ENCODE measurements at places on chromosomes 12 and 14. TPM values are rescaled to one million over a fixed set of nuclear protein-coding genes. Genes with fewer than 3 reads are reported as not detected.
A peak's percentile ranks its signal among the peaks of the same experiment; 100 is the strongest.

DNA sequence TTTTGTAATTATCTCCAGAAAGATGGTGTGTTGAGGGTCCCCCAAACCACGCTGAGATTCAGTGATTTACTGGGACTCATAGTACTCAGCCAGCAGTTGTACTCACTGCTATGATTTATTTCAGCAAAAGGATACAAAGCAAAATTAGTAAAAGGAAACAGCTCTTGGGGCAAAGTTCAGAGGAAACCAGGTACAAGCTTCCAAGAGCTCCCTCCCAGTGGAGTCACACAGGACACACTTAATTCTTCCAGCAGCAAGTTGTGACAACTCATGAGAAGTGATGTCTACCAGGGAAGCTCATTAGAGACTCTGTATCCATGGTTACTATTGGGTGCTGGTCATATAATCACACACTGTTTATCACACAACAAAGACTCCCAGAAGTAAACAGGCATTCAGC lies 38.7 kb downstream of the TTC8 start:
- DNase-seq, result no peak

DNA sequence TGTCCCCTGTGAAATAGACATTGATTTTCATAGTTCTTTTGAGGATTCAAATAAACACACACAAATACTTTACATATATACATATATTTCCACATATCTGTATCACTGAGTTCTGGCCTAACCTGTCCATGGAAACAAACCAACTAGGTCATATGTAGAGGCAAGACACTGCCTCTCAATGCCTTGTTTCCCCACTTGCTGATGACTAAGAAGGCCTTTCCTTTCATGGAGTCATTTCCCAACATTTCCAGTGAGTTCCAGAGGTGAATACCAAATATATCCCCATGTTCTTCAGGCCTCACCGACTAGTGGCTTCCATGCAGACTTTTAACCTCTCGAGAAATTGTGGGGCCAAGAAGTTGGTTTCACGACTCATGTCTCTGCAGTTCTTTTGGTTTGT lies 120.8 kb downstream of the DNAI7 start:
- no peak for DNase-seq

- peak; percentile 81 for DNase-seq
Observed at GRCh38 chr12:124617615-124618014, 50.2 kb upstream of the NCOR2 start.

DNA sequence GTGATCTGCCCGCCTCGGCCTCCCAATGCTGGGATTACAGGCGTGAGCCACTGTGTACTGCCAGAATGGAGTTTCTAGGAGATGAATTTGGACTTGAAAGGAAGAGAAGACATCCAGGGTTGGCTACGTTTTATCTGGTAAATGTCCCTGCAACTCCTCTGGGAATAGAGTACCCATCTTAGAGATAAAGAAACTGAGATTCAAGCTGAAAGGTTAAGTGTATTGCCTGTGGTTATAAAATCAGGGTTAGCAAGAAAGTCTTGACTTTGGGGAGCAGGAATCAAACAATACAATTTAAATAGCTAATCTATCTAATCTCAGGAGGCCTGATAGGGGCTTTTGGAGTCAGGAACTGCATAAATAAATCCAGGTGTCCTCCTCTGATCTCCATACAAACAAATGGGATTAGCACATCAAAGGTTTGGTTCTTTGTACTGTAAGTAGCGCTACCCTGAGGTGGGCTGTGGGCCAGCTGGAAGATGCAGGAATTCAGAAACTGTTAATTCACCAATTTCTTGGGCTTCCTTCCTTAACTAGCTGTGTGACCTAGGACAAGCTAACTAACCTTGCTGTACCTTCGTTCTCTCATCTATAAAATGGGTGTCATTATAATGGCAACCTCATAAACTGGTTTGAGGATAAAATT lies 45.1 kb downstream of the TBX3 start:
- no peak for DNase-seq

GRCh38 chr12:11702959-11703358 lies 53.5 kb downstream of the ETV6 start:
- DNase-seq, result no peak

DNA sequence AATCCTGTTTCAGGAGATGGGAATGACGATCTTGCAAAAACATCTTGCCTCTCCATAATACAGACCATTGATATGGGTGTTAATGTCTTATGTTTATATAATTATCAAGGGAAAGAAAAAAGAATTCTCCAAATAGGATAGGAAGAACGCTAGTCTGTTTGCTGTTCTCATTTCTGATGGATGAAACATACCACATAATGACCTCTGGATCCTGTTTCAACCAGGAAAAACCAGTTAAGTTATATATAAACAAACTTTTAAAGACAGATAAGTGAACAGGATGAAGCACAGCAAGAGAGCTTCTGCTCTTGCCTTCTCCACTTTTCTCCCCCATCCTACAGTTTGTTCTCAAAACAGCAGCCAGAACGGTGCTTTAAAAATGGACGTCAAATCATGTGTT lies 27.8 kb downstream of the COQ6 start:
- no peak for DNase-seq

- DNase-seq, result peak; percentile 64
Observed at GRCh38 chr12:5945071-5946008, at the start of gene ANO2. Gene ANO2, minus strand, starts transcription at chr12:5945259. Its CDS starts 42 bp downstream, at chr12:5945217.

DNA sequence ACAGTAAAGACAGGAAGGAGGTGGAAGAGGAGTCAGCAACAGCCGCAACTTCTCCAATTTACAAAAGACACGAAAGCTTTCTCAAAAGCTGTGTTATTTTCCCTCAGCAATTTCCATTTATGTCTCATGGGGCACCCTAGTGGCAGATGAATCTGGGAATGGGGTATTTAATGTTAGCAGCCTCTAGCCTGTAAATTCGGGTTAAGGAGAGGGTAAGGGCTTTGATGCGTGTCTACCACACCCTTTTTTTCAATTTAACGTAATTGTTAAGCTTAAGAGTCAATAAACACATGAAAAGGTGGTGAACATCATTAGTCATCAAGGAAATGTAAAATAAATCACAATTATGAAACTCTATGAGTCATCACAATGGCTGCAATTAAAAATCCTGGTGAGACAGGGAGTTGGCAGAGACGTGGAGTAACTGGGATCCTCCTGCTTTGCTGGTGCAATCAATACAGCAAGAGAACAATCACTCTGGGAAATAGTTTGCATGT lies 986.4 kb downstream of the AACS start:
- no peak for DNase-seq

- no peak for DNase-seq
Observed at GRCh38 chr14:75068294-75069120, 934 bp upstream of the ZC2HC1C start.

DNA sequence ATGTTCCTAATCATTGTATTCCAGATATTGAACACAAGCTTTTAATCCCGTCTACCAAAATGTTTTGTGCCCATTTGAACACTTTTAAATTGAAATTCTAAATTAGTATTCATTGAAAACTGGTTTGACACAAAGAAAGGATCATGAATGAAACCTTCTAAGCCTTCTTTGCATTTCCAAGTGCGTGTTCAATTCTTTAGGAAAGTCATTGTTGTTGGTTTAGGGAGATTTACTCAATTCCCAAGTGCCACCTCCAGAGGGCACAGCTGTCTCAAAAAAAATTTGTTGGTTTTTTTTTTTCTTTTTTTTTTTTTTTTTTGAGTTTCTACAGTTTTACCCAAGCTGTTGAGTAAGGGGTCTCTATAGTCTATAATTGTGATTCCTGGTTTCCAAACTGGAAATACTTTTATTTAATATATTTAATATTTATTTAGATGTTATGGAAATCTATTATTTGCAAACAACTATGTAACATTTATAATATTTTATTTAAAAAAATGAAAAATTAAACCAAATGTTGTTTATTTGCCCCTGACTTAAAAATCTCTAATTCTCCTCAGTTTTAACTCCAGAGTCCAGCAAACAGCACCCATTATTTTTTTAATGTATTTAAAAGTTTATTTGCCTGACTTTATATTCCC lies 79.9 kb downstream of the NEDD1 start:
- no peak for DNase-seq

DNA sequence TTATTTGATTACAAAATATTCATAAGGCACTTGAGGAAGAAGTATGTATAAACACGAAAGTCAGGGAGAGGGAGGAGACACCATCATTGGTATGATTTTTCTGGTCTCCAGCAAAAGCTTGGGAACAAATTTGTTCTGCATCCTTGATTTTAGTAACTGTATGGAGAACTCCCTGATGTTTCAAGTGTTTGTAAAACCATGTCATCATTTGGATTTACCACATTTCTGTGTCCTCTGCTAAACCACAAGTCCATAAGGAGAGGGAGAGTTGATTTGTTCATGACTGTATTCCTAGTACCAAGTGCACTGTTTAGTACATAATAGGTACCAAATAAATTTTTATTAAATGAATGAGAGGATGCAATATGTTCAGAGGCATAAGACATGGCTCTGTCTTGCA lies 181.1 kb downstream of the BTG1 start:
- no peak for DNase-seq

GRCh38 chr12:69642531-69642930 lies 31.8 kb upstream of the LRRC10 start:
- DNase-seq, result no peak

GRCh38 chr14:74483321-74483720 lies 9.8 kb downstream of the NPC2 start:
- DNase-seq, result no peak

DNA sequence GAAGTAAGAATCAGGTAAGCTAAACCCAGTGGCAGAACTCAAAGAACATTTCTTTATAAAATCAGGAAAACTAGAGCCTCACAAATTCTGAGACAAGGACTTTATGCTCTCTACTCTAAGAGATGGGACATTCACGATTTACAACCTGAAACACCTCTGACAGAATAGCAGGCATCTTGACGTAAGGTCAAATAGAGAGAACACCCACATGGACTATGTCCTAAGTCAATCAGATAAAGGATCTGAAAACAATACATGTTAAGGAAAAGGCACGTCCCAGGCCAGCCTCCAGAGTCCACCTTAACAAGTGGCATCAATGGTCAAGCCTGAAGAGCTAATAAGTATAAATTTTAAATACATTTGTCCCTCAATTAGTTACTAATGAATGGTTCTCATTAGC lies 39.9 kb upstream of the SYCP3 start:
- no peak for DNase-seq

GRCh38 chr14:54597795-54598443 lies 31.0 kb downstream of the SAMD4A start:
- DNase-seq, result no peak

The GLIPR1L1 gene
- total RNA-seq, result not detected

The ALG10B gene
- 7.6 TPM for total RNA-seq

The SOX5 gene
- total RNA-seq, result 9.9 TPM

The LRFN5 gene
- 1.0 TPM for total RNA-seq

The TAS2R8 gene
- not detected for total RNA-seq

The TOMM20L gene
- total RNA-seq, result not detected

The OAS2 gene
- 4.8 TPM for total RNA-seq

The SMCO3 gene
- 0.80 TPM for total RNA-seq
